ENCODE measurements at places on chromosomes 13 and 19. TPM values are rescaled to one million over a fixed set of nuclear protein-coding genes. Genes with fewer than 3 reads are reported as not detected.
A peak's percentile ranks its signal among the peaks of the same experiment; 100 is the strongest.

GRCh38 chr19:7759156-7759555 is 3.9 kb upstream of the CLEC4M start:
- DNase-seq = no peak

Gene GFY
- not detected for total RNA-seq

- no peak for DNase-seq
These were observed 123.1 kb downstream of the ITGBL1 start for GRCh38 chr13:101575581-101575980.

DNA sequence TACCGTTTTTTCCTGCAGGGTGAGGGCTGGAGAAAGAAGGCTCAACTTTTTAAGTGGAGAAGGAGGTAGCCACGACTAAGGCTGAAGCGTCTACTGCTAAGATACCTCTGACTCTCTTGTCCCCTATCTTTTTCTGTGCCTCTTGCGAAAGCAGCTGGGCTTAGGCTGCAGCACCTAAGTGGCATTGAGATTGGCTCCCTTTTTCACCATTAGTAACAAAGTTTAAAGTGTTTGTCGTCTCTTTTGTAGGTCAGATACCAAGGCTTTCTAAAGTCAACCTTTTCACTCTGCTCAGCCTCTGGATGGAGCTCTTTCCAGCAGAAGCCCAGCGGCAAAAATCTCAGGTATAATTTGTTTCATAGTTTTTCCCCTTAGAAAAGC is 887 bp downstream of the CDADC1 start:
- peak; percentile 4 for DNase-seq

DNA sequence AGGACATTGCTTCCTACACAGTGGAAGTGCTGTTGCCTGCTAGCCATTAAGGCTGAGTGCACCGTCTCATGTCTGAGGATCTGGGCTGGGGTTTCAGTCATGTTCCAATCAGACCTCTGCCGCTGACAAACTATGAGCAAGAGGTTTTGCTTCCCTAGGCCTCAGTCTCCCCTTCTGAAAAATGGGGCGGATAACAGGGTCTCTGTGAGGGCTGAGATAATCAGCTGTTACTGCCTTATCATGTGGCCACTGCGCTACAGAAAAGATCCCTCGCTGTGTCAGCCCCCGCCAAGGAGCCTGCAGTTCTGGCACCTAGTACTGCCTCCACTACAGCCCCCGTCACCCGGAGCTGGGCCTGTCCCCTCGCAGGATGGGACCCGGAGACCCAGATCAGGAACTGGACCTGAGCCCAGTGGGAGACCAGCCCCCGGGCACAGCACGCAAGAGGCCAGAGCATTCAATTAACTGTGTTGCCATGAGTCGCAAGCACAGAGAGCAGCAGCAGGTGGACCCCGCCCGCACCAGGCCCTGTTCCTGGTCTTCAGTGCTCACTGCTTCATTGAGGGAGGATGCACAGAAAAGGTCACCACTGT is 3.0 kb upstream of the PNKP start:
- no peak for DNase-seq

Data from IMR-90 (cell line).